ENCODE measurements at places on chromosomes 5 and 9.

DNA sequence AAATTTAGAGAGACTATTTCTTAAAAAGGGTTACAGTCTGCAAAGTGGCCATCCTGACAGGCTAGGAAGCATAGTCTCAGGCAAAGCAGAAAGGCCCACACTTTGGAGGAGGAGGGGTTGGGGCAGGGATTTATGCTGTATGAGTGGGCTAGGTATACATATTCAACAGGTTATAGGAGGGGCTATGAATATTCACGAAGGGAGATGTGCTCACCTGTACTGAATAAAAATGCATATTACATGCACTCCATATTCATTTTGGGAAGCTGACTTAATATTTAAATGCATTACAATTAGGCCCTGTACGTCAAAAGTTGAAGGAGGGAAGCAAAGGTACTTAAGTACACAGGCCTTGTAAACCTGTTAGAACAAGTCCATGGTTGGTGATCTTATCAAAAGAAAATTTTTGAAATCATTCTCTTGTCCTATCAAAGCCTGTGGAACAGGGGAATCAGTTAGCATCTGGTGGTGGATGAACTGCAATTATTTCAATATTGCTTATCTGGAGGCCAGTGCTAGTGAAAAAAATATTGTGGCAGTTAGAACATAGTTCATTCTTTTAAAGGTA, 1.6 kb downstream of the CENPP start:
- no peak for DNase-seq

DNA sequence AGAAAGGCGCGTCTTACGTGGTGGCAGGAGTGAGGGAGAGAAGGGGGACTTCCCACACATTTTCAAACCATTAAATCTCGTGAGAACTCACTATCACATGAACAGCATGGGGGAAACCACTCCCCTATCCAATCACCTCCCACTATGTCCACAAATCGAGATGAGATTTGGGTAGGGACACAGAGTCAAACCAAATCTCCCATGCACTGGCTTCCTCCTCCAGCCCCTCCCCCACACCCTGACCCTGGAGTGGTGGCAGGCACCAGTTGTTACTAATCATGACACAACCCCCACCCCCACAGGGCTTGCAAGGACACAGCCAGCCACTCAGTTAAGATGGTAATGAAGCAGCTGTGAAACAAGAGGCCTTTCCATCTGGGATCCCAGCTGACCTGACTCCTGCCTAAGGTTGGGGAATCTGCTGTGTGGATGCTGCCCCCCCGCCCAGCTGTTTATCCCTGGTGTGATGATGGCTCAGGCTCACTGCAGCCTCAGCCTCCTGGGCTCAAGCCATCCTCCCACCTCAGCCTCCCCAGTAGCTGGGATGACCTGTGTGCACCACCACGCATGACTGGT, 57.1 kb upstream of the FUBP3 start:
- DNase-seq, result no peak

DNA sequence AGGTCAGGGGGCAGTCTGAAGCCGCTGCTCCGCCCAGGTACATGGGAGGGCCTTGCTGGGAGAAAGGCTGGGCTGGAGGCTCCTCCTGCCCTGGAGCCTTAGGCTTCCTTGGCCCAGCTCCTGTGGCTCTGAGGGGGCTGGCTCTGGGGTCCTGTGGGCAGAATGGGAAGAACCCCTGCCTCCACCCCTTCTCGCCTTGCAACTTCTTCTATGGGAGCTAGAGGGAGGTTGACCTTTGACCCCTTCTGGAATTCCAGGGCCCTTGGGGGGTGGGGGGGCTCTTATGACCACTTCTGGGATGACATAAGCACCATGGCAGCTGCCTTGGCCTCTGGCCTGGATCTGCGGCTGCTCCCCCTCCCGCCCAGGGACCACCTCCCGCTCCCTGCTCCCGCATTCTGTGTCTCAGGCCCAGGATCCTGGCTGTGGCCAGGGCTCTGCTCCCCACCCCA, 32.2 kb downstream of the IER5L start:
- DNase-seq, result no peak

GRCh38 chr5:1827025-1827885, 26.0 kb downstream of the NDUFS6 start:
- no peak for DNase-seq

DNA sequence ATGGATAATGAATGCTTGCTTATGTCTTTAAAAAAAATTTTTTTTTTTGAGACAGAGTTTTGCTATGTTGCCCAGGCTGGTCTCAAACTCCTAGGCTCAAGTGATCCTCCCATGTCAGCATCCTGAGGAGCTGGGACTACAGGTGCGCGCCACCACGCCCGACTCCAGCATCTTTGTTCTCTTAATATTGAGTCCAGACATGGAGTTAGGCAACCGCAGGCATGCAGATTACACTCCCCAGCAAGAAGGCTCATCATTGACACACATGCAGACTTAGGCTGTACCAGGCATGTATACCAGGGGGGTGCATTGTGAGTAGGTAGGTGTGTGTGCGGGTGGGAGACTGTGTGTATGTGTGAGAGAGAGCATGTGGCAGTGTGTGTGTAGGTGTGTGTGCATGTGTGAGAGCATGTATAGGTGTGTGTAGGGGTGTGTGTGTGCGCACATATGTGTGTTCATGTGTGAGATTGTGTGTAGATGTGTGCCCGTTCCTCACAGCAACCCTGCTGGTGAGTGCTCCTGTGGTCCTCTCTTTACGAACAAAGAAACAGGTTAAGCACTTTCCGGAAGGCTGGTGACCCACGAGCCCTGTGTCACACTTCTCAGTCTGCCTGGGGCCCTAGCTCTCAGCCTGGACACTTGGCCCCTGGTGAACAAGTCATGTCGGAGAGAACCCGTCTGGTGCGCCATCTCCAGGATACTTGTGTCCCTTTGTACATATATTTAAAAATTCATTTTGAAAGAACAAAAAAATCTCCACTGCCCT, 6.2 kb downstream of the OBP2B start:
- no peak for DNase-seq

DNA sequence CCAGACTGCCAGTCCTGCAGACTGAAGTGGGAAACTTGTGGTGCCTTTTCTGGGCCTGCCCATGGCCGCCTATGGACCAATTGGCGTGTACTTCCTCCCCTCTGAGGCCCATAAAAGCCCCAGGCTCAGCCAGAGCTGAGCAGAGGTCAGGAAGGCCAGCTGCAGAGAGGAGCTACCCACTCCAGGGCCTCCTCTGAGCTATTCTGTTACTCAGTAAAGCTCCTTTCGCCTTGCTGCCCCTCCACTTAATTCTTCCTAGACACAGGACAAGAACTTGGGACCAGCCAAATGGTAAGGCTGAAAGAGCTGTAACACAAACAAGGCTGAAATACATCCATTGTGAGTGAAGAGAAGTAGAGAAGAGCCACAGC, 106.4 kb downstream of the C9orf50 start:
- DNase-seq, result no peak

DNA sequence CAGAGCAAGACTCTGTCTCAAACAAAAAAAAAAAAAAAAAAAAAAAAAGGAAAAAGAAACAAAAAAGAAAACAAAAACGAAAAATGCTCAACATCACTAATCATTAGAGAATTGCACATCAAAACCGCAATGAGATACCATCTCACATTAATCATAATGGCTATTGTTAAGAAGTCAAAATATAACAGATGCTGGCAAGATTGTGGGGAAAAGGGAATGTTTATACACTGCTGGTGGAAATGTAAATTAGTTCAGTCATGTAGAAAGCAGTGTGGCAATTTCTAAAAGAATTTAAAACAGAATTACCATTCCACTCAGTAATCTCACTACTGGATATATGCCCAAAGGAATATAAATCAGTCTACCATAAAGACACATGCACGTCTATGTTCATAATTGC, 50.4 kb upstream of the PRR16 start:
- no peak for DNase-seq

GRCh38 chr5:176608937-176609723, 826 bp downstream of the GPRIN1 start:
- DNase-seq, result no peak

- no peak for DNase-seq
Observed at GRCh38 chr9:16289639-16290038, 580.8 kb downstream of the BNC2 start.

DNA sequence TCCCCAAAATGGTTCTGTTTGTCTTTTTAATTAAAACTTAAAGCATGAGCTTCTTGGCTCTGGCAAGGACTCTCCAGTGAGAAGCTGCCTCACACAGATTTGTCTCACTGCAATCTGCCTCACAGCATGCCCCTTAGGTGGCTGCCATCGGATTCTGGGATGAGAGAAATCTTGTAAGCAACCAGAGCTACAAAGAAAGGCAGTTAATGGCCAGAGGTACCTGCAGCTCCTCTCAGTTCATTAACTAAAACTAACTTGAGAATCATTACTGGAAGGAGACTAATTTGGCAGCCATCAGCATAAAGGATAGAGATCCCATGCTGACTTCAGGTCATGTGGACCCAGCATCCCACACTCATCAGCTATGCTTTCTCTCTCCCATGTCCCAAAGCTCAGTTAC, 220.6 kb upstream of the DMAC1 start:
- no peak for DNase-seq

GRCh38 chr5:120436996-120437395, 27.1 kb upstream of the PRR16 start:
- no peak for DNase-seq

- DNase-seq, result no peak
Observed at GRCh38 chr9:136095070-136096058, at the start of gene NACC2. NACC2 (minus strand) TSS chr9:136095289; CDS start chr9:136050521, 44,768 bp downstream.

All from NCI-H187 (cell line).